ENCODE measurements at places on chromosomes 12 and 14.

DNA sequence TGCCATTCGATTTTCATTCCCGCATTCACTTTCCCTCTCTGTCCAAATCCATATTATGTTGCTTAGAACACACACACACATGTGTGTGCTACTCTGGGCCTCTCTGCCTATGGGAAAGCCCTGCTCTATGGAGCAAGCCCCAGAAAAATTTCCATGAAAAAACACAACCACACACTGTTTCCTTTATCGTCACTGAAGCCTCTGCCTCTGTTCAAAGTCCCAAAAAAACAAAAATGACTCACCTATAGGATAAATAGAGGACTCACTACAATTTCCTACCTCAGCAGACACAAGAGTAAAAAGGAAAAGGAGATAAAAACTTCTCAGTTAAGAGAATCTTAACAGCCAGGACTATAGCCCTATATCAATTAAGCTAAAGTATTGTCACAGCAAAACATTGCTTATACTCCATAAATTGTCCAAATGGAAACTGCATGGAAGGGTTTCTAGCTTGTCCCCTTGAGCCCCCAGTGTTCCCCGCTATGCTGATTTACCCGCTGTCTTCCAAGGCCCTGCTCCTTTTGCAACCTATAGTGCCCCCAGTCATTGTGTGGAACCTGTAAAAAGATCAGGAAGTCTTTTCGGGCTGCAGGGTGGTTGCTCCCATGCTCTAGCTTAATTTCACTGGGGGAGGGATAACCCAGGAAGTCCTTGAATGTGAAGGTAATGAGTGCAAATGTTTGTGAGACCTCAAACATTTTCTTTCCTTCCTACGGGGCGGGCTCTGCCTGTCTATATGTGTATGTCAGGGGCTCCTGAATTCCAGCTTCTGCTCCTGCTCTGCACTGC lies 11.1 kb upstream of the PIP4K2C start:
- DNase-seq, result no peak

DNA sequence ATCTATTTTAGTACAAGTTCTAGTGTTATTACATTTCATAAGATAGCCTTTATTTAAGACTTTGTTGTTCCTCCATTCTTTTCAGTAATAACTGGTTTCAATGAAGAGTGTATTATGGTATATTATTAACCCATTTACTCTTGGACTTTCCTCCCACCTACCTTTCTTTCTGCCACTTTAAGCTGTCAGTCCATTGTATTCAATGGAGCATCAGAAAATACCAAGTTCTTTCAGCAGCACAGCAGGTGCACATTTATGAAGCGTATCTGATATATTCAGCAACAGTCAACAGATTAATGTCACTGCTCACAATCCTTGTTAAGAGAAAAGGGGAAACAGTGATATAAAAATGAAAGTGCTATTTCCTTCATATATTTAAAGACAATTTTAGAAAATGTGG lies 660.9 kb downstream of the C12orf50 start:
- DNase-seq, result no peak

DNA sequence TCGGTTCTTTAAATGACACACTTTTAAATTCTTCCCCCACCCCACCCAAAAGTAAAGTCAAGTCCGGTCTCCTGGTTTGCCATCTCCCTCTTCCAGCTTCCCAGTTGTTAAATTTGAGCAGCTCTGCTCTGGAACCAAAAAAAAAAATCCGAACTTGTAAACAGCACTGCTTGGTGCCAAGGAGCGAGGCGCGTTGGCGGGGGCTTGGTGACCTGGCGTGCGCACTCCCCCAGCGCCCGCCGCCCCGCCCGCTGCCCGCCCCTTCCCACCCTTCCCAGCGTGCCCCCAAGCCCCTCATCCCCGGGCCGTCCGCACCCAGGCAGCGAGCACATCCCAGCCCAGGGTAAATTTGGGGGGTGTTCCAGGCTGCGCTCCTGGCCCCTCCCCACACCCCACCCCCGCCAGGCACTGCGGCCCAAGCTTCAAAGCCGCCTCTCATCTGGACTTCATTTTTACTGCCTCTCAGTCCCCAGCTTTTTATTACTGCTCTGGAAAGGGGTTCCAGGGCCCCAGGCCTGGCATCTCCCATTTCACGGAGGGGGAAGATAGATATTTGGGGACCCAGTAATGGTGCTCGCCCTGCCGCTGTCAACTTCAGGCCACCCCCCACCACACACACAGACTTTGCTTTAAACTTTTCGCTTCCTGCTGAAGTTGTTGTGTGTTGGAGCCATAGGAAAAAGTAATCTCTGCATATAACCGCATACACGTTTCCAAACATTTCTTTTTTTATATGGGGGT lies 11.7 kb upstream of the ITGB7 start:
- DNase-seq, result no peak

- no peak for DNase-seq
Measured at GRCh38 chr14:38042322-38042721, 165.4 kb upstream of the SSTR1 start.

GRCh38 chr12:40581889-40582288 lies 110.3 kb upstream of the CNTN1 start:
- DNase-seq, result no peak

- no peak for DNase-seq
Measured at GRCh38 chr12:126248871-126249403, 1183.7 kb downstream of the AACS start.

DNA sequence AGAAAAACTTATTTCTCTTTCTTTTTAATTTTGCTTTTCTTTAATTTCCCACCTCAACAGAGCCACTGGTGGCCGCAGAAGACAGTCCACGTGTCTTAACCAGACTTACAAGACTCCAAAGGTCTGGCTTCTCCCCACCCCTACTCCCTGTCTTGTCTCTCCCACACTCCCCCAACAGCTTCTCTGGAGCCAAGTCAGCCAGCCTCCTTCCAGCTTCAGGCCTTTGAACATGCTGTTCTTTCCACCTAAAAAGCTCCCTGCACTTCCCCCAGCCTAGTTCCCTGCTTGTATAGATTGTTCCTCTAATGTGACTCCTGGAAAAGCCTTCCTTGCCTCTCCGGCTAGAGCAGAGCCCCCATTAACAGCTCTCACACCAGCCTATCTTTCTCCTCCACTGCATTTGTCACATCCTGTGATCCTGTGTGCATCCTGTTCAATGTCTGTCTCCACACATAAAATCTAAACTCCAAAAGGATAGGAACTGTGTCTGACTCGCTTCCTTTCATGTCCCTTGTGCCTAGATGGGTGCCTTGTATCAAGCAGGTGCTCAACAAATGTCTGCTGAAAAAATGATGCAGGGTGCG lies 7.8 kb upstream of the DYNLL1 start:
- DNase-seq, result no peak

DNA sequence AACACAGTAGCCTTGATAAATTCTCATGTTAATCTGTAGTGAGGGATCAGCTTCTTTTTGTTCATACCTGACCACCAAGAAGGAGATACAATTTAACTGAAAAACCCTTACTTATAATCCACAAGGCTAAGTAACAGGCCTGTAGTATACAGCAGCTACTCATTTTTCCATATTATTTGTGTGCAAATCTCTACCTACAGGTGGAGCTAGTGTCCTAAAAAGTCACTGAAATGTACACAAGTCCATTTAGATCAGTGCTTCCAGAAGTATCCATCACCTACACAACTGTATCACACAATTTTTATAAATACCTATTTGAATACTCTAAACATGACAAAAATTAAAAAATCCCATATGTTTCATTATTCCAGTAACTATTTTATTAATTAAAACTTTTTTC lies 173.2 kb downstream of the SLC35F4 start:
- peak; percentile 26 for DNase-seq

DNA sequence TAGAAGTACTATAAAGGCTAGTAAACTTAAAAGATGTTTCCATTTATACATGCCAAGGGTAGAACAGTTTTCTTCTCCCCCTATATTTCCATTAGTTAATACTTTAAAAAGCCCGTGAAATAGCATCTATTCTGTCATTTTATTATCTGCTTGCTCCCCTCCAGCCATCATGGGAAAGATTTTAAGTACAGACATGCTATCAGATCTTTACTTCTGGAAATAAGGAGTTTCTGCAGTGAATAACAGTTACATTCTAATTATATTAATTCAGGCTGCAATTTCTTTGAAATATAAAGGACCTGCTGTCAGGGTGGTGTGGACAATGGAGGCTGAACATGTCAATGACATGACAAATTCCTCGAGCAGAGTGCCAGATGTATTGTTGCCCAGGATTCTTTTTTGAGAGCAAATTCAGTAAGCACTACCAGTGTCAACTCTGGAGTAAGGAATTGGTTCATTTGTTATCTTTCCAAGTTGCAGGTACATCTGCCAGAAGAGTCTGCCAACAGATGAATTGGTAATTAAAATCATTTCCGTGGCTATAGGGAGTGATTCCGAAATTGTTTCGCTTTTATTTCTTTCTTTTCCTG lies 151.3 kb downstream of the BTG1 start:
- no peak for DNase-seq

DNA sequence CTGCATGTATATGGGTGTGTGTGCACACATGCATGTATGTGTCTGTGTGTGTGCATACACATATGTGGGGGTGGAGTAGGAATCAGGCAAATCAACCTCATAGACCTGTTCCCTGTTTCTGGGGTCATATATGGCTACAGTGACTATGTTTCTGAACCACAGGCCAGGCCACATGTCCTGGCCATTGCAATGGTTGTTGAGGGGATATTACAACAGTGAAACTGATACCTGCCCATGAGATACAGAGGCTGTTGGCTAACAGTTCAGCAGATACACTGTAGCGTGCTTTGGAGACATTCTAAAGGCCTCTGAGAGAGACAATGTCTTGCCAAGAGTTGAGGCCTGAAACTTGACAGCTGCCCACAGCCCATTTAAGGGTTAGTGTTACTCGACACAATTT lies 47.3 kb upstream of the FOS start:
- DNase-seq, result no peak

DNA sequence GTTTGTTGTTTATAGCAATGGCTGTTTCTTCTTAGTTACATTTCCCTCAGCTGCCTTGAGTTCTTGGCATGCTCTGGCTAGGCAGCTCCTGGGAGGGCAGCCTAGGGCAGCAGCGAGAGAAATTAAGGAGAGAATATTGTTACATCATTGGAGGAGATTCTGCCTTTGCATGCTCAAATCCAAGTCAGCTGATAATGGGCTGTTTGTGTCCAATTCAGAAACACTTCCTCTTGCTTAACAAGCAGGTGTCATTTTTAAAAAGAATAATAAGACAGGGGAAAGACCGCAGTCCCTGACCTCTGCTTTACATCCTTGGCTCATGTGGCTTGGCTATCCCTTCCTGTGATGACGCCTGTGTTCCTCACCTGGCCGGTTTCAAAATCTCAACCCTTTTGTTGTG lies 76.9 kb downstream of the ESR2 start:
- no peak for DNase-seq

- DNase-seq, result no peak
Measured at GRCh38 chr12:3718100-3718499, 34.8 kb downstream of the CRACR2A start.

GRCh38 chr12:11227373-11227772 lies 40.6 kb upstream of the TAS2R42 start:
- DNase-seq, result no peak

DNA sequence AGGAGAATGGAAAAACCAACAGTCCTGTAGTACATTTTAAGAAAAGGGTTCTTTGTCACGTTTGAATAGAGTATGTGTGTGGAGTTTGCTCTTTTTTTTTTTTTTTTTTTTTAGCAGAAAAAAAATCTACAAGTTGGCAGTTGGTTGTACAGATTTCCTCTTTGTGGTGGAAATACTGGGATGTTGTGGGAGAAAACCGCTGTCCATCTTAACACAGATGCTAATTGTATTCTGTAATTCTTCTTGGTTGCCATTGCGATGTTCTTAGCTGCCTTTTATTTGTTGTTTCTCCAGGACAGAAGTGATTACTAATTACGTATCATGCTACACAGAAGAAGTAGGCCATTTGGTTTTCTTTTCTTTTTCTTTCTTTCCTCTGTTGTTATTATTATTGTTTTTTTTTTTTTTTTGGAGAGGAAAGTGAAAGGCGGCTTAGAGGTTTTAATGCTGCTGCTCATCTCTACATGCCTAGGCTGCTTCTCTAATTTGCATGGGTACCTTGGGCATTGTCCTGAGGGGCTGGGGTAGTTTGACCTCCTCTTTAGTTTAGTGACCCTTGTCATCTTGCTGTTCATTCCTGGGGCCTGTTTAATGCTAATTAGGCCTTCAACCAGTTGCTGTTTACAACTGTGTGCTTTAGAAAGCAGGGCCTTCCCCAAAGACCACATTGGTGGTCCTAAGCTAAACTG lies 94.7 kb downstream of the TMTC2 start:
- DNase-seq, result no peak

DNA sequence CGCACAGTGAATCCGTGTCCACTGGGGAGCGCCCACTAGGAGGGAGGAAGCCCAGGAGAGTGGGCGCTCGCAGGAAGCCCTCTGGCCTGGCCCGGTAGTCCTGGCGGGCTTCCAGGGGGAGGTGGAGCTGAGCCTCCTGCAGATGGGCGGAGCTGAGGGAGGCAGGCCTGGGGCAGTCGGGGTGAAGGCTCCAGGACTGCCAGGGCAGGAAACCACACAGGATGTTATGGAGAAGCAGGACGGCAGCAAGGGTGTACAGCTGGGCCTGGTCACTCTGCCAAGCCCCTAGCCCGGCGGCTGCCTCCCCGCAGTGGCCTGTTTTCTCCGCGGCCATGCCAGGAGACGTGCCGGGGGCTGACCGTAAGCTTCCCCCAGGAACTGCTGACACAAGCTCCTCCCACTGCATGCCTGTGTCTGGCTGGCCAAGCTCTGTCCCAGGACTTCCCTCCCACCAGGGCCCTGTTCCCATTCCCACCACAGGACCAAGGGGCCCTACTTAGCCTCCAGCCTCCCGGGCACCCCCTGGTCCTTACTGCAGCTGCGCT lies 143.4 kb upstream of the C14orf180 start:
- peak; percentile 5 for DNase-seq

GRCh38 chr12:6052206-6052939 lies 72.1 kb downstream of the VWF start:
- DNase-seq, result no peak

DNA sequence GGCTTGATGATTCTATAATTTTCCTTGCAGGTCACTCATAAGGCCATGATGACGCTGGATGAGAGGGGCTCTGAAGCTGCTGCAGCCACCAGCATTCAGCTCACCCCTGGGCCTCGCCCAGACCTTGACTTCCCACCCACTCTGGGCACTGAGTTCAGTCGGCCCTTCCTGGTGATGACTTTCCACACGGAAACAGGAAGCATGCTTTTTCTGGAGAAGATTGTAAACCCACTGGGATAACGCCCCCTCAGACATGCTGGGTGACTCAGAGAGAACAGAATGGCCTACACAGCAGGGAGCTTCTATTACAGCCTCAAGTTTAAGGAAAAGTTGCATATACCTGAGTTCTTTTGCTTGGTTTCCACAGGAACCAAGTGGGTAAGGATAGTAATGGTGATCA lies 34.3 kb downstream of the SERPINA3 start:
- no peak for DNase-seq

GRCh38 chr12:95788637-95789036 lies 1.9 kb downstream of the NTN4 start:
- no peak for DNase-seq
